ENCODE measurements at places on chromosomes 11 and 22. TPM values are rescaled to one million over a fixed set of nuclear protein-coding genes. Genes with fewer than 3 reads are reported as not detected.
A peak's percentile ranks its signal among the peaks of the same experiment; 100 is the strongest.

- no peak for DNase-seq
These were observed 11.4 kb downstream of the ARAP1 start for GRCh38 chr11:72740562-72741428.

DNA sequence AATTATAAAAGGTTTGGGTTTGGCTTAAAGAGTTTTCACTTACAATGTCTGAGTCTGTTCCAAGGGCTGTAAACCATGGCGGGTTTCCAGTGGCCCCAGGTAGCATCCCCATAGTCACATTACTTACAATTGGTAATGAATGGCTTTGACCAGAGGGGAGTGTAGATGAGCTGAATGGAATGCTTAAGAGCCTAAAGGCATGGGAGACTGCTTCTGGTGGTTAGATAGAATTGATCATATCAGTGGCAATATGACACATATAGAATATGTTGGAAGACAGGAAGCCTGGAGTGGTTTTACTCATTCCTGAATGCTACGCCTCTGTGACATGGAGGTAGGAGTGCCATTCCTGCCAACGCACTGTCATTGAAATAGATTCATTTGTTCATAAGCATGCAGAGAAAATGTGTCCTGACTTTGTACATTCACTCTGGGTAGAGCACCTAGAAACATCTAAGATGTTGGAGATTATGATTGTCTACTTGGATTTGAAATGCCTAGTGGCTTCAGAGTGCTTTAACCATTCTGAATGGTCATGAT is 183.3 kb downstream of the BLID start:
- no peak for DNase-seq

- DNase-seq: no peak
These were observed 117.6 kb upstream of the FGF3 start for GRCh38 chr11:69936771-69937170.

GRCh38 chr22:46842606-46843005 is 80.2 kb downstream of the TBC1D22A start:
- DNase-seq: no peak

- no peak for DNase-seq
These were observed 23.1 kb upstream of the RDX start for GRCh38 chr11:110319501-110319900.

- DNase-seq: no peak
These were observed 186.9 kb downstream of the EFCAB6 start for GRCh38 chr22:43625242-43625641.

DNA sequence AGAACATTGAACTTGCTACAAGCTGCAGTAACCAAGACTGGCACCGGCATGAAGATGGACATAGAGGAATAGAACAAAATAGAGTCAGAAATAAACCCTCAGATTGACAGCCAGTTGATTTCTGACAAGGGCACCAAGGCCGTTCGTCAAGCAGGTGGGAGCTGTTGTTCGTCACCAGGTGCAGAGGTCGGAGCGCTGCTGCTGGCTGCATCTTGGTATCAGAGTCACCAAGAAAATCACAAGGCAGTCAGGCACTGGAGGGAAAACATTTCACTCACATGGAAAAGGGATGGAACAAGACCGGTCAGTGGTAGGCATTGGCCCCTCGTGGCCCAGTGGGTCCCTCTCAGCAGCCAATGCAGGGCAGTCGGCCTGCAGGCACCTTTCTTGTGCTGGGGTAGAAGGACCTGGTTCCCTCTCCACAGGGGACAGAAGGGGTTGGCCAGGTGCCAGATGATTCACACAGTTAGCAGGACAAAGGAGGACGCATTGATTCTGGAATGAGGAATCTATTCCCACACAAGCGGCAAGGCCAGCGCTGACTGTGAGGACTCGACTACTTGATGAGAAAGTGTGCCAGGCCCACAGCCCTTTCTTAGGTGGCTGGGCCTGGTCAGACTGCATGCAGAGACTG is 115.8 kb upstream of the FGF3 start:
- no peak for DNase-seq

- DNase-seq: no peak
These were observed 146.8 kb downstream of the COMMD9 start for GRCh38 chr11:36142439-36142838.

DNA sequence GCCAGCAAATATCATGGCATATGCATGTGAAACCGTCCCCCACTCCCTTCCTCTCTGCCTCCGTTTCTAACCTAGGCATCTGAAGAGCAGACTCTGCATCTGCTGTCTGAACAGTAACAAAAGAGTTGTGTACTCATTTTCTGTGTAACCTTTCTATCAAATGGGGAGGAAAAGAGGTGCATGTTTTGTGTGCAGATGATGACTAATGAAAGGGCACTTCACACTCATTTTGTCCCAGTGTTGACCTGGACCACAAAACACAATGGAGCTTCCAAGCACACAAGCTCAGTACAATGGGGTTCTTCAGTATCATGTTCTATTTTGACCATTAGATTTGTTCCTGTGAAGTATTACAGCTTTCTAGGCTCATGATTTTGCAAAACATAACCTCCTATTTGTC is 13.0 kb downstream of the JHY start:
- DNase-seq: no peak

- no peak for DNase-seq
These were observed at the start of gene MMP7 for GRCh38 chr11:102530558-102530957. TSS of gene MMP7 (minus strand) at chr11:102530747. CDS start at chr11:102530700, 47 bp downstream.

GRCh38 chr11:14308897-14309387 is 50.0 kb downstream of the RRAS2 start:
- no peak for DNase-seq

- DNase-seq: no peak
These were observed 78.3 kb upstream of the RASSF10 start for GRCh38 chr11:12930850-12931249.

GRCh38 chr22:22836635-22837034 is 51.0 kb upstream of the IGLL5 start:
- no peak for DNase-seq

GRCh38 chr11:1219834-1220815 is 2.7 kb upstream of the MUC5B start:
- peak; percentile 17 for DNase-seq

DNA sequence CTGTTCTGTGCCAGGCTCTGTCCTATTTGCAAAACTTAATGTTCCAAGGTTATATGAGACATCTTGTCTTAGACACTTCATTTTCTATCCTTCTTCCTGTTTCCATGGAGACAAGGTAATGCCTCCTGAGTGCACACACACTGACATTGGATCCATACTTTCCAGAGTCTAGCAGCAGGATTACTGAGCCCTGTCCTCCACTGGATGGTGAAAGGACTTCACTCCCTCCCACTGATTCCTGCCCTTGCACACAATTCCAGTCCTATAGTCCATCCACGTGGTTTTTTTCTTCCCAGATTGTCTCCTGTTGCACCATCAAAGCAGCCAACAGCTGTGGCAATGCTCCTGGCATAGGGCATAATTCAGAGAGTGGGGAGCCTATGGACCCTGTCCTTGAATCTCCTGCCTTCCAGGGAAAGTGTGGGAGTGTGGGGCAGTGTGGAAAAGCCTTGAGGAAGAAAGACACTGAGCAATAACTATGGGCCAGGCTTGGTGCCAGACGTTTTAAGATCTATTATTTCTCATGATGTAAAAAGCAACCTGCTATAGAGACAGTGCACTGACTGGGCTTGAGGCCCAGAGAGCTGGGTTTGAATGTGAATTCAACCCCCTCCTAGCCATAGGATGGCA is 31.3 kb downstream of the SERPINH1 start:
- no peak for DNase-seq

DNA sequence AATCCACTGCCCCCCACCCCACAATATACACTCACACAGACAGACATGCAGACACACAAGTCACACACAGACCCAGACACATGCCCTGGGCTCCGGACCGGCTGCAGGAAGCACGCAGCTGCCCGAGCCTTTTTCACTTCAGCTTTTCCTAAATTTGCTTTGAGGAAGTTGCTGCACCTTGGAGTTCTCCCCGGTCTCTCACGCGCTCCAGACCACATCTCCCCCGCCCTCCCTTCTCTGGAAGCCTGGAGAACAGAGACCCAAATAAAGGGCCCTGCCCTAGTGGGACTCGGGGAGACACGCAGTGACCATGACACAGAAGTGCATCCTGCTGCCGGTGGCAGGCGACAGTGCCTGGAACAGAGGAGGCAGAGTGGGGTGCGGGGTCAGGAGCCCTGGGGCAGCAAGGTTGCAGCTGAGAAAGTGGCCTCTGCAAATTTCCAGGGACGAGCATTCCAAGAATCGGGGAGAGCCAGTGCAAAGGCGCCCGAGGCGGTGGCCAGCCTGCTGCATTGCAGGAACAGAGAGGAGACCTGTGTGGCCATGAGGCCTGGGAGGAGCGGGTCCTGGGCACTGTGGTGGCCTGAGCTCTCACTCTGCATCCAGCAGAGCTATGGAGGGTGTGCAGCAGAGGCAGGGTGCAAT is 19.1 kb downstream of the RPL3 start:
- DNase-seq: no peak

DNA sequence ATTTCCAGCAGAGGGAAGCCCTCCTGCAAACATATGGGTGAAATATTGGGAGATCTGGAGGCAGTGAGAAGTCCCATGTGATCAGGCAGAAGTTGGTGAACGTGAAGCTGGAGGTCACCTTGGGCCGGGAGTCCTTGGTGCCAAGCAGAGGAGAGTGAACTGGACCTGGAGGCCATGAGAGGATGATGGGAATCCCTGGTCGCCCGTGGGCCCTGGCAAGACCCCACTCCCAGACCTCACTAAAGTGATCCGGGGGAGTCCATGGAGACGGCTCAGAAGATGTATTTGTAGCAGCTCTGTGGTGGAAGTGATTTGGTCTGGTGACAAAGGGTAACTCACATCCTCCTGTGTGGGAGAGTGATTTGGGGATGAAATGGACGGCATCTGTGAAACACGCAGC is 71.0 kb downstream of the ARHGAP8 start:
- no peak for DNase-seq

DNA sequence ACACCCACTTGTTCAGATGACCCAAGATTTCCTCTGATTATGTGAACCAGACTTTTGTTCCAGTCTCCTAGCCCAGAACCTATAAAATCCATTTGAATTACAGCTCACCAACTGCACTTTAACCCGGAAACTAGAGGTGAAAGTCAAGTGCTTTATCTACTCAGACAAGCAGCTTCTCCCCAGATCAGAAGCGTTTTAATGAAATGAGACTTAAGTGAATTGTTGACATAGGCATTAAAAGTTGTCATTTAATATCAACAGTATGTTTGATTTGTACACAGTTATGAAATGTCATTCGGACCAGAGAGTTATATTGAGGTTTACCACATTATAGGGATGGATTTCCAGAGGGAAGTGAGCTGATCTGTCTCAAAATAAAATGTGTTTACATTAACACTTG is 52.0 kb downstream of the CADM1 start:
- DNase-seq: no peak

DNA sequence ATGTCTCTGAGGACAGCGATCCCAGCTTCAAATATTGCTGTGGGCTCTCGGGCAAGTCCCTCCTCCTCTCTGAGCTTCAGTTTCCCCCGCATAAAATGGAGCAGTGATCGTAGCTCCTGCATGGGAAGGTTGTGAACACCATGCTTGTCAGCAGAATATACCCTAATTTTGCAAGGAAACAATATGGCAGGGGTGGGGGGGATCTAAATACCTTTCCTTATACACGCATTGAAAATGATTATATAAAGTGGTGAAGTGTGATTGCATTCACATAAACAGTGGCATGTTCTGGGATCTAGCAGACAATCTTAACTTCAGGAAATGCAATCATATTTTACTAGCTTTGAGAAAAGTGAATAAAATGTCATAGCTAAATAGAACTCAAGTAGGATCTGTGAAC is 24.0 kb upstream of the RTN4R start:
- no peak for DNase-seq

- DNase-seq: no peak
These were observed 64.2 kb downstream of the PTPRJ start for GRCh38 chr11:48044577-48044976.

GRCh38 chr22:26168330-26168851 is 871 bp upstream of the SEZ6L start:
- DNase-seq: no peak

GRCh38 chr11:13105237-13105844 is 96.2 kb downstream of the RASSF10 start:
- DNase-seq: no peak

DNA sequence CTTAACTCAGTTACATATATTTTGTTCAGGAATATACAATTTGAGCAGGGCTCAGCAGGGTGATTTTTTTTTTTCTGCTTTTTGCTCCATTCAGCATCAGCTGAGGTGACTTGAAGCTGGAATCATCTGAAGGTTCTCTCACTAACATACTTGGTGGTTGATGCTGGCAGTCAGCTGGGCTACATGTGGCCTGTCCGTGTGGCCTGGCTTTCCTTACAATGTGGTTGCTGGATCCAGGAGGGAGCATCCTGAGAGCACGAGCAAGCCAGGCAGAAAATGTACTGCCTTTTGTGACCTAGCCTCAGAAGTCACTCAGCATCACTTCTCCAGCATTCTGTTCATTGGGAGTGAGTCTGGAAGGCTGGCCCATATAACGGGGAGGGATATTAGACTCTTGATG is 151.6 kb upstream of the E2F8 start:
- DNase-seq: no peak

DNA sequence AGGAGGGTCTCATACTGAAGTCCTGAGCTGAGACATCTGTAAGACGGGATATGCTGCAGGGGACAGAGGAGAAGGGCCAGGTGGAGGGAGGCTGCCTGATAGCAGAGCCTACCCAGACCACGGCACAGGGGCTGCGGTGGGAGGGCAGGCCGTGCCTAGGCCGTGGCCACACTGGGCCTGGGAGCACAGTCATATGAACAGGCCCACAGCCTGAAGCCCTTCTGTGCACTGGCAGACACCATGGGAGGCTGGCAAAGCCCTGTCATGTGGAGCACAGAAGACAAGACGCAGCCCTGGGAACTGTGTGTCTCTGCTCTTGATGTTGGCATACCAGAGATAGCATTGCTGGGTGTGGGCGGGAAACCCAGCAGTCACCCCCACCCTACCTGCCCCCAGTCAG is 3.3 kb downstream of the SPATA19 start:
- no peak for DNase-seq

TPCN2 gene
- polyA plus RNA-seq: 9.2 TPM

CSTF3 gene
- polyA plus RNA-seq: 59.6 TPM

KCNJ1 gene
- polyA plus RNA-seq: 0.10 TPM

OR52A1 gene
- polyA plus RNA-seq: 0.01 TPM

CDC45 gene
- polyA plus RNA-seq: 24.7 TPM

TSGA10IP gene
- polyA plus RNA-seq: 0.60 TPM

PRODH gene
- 37.7 TPM for polyA plus RNA-seq

Measured in right lung (tissue), 10 donors.